IMR-90 (cell line): ENCODE measurements at places on chromosomes 1 and 21. TPM values are rescaled to one million over a fixed set of nuclear protein-coding genes. Genes with fewer than 3 reads are reported as not detected.

AGT gene
- under 0.01 and 0.18 TPM in 2 replicates for total RNA-seq

CAPN8 gene
- total RNA-seq = not detected in 2 replicates

DNA sequence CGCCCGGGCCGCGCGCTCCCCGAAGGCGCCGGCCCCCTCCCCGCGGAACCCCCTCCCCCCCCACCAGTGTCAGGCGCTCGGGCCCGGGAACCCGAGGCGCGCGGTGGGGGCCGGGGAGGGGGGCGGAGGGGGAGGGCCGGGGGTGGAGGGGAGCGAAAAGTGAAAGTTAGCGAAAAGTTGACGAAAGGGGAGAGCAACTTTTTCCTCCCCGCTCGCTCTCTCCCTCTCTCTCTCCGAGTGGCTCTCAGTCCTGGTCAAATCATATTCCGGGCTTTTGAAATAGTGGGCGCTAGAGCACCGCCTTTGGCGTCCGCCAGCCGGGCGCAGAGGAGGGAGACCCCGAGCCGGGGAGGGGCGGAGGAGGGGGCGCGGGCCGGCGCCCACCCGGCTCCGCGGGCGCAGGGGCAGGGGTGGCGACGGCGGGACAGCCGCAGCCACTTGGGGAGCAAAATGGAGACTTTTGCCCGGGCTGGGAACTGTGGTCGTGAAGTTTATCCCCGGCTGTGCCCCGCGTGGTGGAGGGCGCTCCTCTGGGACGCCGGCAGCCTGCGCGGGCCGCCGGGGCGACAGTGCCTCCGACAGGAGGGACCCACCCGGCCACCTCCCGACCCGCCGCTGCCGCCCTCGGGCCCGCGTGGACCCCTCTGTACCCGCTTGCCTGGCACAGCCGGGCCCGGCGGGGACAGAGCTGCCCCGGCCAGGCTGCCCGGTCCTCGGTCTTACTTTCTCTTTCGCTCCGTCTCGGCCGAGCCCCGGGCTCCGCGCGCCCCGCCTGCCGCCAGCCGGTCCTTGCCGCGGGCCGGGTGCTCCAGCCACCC is 697 bp downstream of the PRDM16 start:
- peak; percentile 19 for DNase-seq
- H3K27me3 ChIP-seq = peaks cover 77% of the 10 kb centered on the region

DNA sequence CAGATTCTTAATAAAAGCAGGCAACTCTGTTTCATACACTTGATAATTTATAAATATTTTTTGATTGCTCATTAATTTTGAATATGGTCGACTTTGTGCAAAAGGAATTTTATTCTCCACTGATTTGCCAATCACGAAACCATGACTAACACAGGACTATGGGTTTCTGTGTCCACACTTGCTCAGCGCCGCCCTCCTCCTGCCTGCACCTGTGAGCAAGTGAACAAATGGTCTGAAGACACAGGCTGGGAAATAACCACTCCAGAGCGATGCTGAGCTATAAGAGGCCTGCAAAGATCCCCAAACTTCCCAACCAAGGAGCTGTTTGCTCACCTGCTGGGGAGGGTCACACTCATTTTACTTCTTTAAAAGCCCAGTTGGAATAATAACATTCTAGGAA is 19.6 kb downstream of the ABCB10 start:
- no peak for DNase-seq
- H3K4me3 ChIP-seq = no peak overlapping the region
- H3K27me3 ChIP-seq = no peaks in the 10 kb centered on the region
- no peak overlapping the region for H3K27ac ChIP-seq
- no peaks in the 10 kb centered on the region for H3K4me1 ChIP-seq

GRCh38 chr1:10513199-10513598 is 38.4 kb downstream of the PEX14 start:
- no peaks in the 10 kb centered on the region for H3K27me3 ChIP-seq
- no peaks in the 10 kb centered on the region; the same call in 1 of the 2 replicates for H3K36me3 ChIP-seq
- H3K27ac ChIP-seq = no peak overlapping the region

DNA sequence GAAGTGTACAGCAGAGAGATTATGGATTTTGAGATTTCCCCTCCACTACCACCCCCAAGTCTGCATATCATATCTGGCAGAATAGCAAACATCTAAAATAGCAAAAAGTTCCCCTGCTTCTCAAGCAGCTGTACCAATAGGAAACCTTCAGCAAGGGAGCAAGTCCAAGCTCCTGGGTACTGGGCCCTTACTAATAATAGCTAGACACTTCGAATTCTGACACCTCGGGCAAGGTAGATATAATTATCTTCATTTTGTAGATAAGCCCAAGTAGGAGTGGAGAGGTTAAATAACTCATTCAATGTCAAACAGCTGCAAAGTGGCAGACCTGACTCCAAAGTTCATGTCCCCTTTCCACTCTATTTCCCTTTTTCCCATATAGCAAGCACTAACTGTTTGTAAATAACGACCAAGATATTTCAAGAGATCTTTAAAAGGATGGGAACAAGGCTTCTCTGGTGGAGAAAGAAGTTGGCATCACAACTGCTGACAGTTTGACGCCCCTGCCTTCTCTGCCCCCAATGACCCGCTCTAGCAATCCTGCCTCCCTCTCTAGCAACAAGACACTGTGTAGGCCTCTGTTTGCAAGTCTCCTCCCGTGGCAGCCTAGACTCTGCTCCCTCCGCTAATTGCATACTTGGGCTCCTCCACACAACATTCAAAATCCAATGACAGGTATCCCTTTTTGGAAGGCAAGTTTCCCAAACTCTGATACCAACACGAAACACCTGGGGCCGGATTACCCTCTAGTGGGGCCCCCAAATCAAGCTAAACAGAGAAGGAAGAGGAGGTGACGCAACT is 18.7 kb upstream of the ADAR start:
- H3K4me3 ChIP-seq = peak overlapping the region; percentile 83
- peaks cover 4% of the 10 kb centered on the region for H3K36me3 ChIP-seq
- H3K27ac ChIP-seq = peak overlapping the region; percentile 82
- no peak for DNase-seq
- peaks cover 9% of the 10 kb centered on the region for H3K4me1 ChIP-seq

SPTA1 gene
- total RNA-seq = not detected in 2 replicates

GRCh38 chr1:149997585-149998262 is 12.8 kb downstream of the OTUD7B start:
- H3K4me3 ChIP-seq = no peak overlapping the region
- DNase-seq = no peak
- H3K4me1 ChIP-seq = peaks cover 14% of the 10 kb centered on the region
- no peak overlapping the region for H3K27ac ChIP-seq
- H3K27me3 ChIP-seq = no peaks in the 10 kb centered on the region

GRCh38 chr1:30526652-30527345 is 196.6 kb downstream of the MATN1 start:
- no peak overlapping the region for H3K4me3 ChIP-seq
- no peak overlapping the region for H3K27ac ChIP-seq
- no peak for DNase-seq
- no peaks in the 10 kb centered on the region for H3K4me1 ChIP-seq
- no peaks in the 10 kb centered on the region; the same call in 1 of the 2 replicates for H3K27me3 ChIP-seq

DNA sequence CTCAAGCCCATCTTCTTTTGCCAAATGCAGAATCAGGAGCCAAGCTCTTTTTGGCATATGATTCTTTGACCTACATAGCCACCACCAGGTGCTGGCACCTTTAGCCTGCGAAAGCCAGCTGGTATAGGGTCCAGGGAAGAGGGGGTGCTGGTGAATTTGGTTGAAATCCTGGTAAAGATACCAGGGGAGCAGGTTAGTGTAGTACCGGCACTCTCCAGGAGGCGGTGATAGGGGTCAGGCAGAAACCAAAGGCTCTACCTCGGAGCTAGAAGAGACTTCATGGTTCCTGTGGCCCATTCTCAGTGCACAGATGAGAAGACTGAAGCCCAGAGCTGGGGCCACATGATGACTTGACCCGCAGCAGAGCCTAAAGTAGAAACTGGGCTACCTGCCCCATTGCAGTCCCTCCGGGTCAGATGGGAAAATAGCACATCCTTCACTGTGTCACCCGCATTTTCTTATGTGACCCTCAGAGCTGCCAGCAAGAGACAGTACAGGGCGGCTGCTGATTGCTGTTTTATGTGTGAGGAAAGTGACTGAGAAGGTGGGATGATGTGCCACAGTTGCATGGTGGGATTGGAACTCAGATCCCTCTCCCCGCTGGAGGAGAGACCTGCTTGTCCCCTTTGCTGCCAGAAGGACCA is 36.0 kb upstream of the IL19 start:
- peaks cover 13% of the 10 kb centered on the region for H3K4me1 ChIP-seq
- peak; percentile 37 for DNase-seq
- H3K36me3 ChIP-seq = peaks cover 52% of the 10 kb centered on the region
- no peaks in the 10 kb centered on the region for H3K27me3 ChIP-seq
- no peak overlapping the region for H3K27ac ChIP-seq

GRCh38 chr1:81179242-81179641 is 621.5 kb upstream of the ADGRL2 start:
- H3K4me3 ChIP-seq = no peak overlapping the region
- peak; percentile 99 for DNase-seq
- peak overlapping the region; percentile 87; the same call in 1 of the 2 replicates for H3K27ac ChIP-seq
- H3K36me3 ChIP-seq = no peaks in the 10 kb centered on the region
- peaks cover 5% of the 10 kb centered on the region for H3K4me1 ChIP-seq

SLC26A9 gene
- total RNA-seq = under 0.01 TPM in 1 of 2 replicates, not detected in the other

- DNase-seq = no peak
- no peaks in the 10 kb centered on the region; the same call in 1 of the 2 replicates for H3K4me1 ChIP-seq
- no peak overlapping the region for H3K27ac ChIP-seq
- no peaks in the 10 kb centered on the region for H3K27me3 ChIP-seq
Observed at GRCh38 chr1:198440842-198441241, 99.6 kb downstream of the ATP6V1G3 start.

BRDT gene
- total RNA-seq = not detected in 2 replicates

DNA sequence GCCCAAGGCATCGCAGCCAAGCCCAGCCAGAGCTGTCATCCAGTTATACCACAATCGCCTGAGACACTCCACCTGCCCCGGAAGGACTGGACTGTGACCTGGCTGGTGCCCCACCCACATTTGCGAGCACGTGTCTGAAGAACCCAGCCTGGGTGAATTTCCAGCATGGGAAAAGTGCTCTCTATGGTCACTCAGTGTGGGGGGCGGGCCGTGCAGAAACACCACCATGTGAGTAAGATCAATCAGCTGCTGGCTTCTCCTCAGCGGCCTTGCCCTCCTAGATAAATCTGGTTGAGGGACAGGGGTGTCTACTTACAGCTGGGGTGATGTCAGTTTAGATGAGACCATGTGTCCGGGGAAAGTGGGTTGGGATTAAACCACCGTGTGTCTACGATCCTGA is 44.8 kb downstream of the URB1 start:
- H3K4me1 ChIP-seq = no peaks in the 10 kb centered on the region
- no peak overlapping the region for H3K27ac ChIP-seq

DNA sequence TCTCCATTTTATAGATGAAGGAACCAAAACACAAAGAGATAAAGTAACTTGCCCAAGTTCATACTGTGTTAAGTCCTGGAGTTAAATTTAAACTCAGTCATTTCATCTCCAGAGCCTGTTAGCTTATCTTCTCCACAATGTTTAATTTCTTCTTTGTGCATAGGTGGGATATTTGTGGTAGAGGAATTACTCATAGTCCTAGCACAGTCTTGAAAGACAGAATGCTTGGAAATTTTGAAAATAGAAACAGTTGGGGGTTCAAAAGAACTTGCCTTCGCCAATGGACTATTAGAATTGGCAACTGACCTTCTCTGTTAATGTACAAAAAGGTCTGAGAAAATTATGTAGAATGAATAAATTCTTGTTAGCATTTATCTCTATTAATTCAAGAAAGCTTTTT is 832.0 kb upstream of the PRMT6 start:
- no peaks in the 10 kb centered on the region for H3K36me3 ChIP-seq
- H3K27ac ChIP-seq = no peak overlapping the region
- no peak overlapping the region for H3K4me3 ChIP-seq

DNA sequence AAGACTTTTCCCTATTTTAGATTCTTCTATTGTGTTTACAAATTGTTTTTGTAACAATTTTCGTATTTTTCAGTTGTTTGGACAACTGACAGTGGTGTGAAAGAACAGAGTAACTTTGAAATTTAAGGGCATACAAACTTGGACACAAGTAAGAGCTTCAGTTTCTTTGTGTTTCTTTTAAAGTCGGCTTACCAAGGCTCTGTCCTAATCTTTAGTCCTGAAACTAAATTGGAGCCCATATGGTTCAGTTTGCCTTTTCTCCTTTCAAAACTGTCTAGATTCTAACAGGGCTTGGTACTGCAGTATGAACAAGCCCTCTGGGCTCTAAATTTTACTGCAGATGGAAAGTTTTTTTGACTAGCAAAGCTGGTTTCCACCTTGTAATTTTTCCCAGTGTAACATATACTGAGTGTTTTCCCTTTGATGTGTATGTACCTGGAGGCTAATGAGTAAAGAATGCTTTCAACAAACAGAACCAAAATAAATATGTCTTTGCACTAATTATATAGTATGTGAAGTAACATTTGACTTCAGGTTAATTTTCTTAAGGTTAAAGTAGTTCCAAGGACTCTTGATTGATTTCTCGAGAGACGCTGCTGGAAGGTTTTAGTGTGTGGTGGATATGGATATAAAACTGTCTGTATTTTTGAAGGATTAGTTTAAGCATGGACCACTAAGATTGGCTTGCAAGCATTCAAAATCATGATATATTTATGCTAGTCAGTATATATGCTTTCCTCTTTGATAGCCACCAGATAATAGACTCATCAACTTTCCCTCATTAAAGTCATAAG is 4.1 kb downstream of the SNX27 start:
- no peak overlapping the region for H3K4me3 ChIP-seq
- DNase-seq = no peak
- no peaks in the 10 kb centered on the region for H3K36me3 ChIP-seq
- no peaks in the 10 kb centered on the region for H3K27me3 ChIP-seq
- no peak overlapping the region for H3K27ac ChIP-seq

PTGFRN gene
- 0.90 and 1.1 TPM in 2 replicates for total RNA-seq

RUNX3 gene
- not detected in 2 replicates for total RNA-seq

DNA sequence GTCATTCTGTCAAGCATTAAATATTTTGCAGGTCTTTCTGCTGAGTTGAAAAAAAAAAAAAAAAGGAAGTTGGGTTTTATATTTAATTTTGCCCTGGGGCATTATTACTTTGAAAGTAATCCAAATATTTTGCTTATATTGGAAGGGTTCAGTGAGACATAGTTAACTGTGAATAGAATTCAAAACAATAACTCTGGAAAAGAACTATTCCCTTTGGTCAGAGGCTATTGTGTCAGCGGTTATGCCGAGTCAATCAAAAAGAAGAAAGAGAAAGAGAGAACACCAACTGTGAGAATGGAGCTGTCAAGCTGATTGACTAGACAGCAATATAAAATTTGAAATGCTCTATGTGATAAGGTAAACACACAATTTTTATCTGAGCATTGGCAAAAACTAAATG is 761.7 kb downstream of the ADGRL2 start:
- no peaks in the 10 kb centered on the region for H3K27me3 ChIP-seq
- no peaks in the 10 kb centered on the region for H3K4me1 ChIP-seq
